NCI-H1436 treated with DMSO at 0.1 percent for 48 hours (cell line): ENCODE measurements at places on chromosomes 5 and 9.

DNA sequence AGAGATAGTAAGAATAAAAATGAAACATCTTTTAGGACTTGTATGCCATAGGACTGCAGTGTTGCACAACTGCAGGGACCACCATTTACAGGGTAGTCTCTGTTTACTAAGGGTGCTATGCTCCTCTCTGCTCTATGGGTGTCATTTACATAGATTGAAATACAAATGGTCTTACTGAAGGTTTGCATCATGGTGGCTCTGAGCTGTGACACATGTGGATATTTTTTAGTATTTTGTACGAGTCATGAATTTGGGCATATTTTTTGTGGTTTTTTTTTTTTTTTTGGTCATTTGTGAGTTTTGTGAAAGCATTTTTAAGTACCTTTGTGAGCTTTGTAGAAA is 47.4 kb downstream of the CSNK1G3 start:
- DNase-seq = no peak

DNA sequence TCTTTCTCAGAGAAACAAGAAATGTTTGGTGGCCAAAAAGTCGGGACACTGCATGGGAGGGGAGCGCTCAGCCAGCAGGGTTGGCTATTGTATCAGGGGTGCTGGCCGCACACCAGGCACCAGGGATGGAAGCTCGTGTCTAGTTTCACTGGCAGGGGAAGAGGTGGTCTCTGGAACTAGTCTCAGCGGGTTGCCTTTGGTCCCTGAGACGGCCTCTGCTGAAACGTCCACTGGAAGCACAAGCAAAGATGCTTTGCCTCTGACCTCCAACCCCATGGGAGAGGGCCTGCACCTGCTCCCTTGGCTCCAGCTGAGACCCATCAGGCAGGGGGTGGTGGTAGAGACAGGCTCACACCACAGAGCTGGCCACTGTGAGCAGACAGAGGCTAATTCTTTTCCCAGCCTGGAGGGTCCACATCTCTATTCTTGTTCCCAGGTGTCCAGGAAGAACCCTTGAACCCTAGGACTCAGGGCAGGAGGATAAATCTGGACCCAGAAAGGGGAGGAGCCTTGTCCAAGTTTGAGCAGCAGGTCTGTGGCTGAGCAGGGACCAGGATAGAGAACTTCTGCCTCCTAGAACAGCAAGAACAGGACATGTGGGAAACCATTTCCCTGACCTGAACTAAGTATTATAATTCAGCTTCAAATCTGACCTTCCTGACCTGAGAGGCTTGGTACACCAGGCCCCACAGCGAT is 102.6 kb downstream of the RGS3 start:
- DNase-seq = no peak

DNA sequence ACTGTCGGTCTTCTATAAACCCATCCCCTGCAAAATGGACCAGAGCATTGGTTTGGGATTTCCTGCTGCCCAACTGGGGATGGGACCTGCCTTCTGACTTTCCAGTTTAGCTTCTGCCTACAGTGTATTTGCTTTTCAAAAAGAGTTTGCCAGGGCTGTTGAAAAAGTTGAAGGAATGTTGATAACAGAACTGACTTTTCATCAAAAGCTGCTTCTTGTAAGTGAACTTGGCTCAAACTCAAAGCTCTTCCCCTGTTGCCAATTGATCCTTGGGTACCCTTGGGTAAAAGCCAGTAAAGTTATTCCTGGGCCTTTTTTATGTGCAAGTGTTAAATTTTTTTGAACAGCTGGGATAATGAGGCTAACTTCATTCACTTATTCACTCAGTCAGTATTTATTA is 142.9 kb upstream of the SLC30A5 start:
- no peak for DNase-seq

DNA sequence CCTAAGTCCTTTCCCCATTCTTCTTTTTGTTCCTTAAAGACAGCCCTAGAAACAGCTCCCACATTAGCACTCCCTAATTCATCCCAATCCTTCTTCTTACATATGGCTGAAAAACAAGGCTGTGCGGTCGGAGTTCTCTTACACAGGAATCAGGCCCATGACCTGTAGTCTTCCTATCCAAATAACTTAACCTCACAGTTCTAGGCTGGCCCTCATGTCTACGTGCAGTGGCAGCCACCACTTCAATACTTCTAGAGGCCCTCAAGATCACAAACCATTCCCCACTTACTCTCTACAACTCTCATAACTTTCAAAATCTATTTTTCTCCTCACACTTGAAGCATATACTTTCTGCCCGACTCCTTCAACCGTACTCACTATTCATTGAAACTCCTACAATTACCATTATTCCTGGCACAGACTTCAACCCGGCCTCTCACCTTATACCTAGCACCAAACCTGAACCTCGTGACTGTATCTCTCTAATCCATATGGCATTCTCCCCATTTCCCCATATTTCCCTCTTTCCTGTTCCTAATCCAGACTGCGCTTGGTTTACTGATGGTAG is 59.3 kb downstream of the RAPGEF6 start:
- no peak for DNase-seq

- DNase-seq = no peak
Measured at GRCh38 chr9:13165956-13166355, 113.5 kb downstream of the MPDZ start.

DNA sequence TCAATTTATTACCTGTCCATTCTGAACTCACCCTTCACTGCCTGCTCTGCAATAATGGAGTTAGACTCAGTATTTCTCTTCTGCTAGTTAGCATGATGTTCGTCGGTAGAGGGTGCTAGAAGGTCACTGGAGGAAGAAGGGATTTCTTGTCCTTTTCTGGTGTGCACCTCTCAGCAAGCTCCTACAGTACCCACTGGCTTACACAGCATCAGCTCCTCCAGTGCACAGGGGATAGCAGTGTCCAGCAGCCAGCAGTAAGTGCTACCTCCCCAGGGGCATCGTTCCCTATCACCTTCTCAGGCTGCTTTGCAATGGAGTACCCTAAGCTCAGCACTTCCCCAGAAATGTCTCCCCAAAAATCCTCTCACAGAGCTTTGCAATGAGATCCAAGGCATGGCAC is 45.9 kb upstream of the APC start:
- DNase-seq = no peak

GRCh38 chr9:87206064-87206661 is 258.9 kb upstream of the GAS1 start:
- no peak for DNase-seq
